ENCODE measurements at places on chromosomes 13 and 19.
A peak's percentile ranks its signal among the peaks of the same experiment; 100 is the strongest.

- no peak for DNase-seq
Measured at GRCh38 chr19:46076951-46077814, 36.4 kb upstream of the IGFL4 start.

GRCh38 chr13:27104606-27105005 lies 67.0 kb downstream of the USP12 start:
- DNase-seq: no peak

GRCh38 chr19:45514376-45515051 lies 7.2 kb downstream of the VASP start:
- DNase-seq: no peak

DNA sequence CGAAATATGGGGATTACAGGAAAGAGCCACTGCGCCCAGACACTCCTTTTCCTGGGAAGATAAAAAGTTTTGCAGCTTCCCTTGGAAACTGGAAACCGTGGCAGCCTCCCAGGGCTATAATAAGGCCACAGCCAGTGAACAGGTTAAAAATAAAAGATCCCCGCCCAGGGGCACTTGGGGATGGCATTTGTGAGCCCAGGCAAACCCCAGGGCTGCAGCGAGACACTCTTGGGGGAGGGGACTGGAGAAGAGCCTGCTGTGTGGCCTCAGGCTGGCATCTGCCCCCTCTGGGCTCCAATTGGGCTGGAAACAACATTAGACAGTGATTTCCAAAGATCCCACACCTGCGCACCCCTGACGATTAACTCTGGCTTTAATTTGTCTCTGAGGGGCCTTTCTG lies 11.2 kb downstream of the FEM1A start:
- DNase-seq: no peak

DNA sequence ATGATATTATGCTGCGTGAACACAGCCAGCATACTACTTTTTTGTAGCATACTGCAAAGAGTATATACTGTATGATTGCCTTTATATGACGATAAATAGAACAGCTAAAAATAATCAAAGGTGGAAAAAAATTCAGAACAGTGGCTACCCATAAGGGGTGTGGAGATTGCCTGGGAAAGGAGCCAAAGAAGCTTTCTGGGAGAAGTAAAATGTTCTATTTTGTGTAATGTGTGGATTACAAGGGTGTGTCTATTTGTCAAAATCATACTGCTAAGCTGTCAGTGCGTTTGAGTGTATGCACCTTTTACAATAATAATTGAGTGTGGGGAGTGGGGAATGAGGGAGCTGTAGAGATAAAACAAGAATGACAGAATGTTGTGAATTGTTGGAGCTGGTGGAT lies 45.2 kb upstream of the MTIF3 start:
- no peak for DNase-seq

- DNase-seq: no peak
Measured at GRCh38 chr13:97278435-97279411, 56.6 kb downstream of the MBNL2 start.

DNA sequence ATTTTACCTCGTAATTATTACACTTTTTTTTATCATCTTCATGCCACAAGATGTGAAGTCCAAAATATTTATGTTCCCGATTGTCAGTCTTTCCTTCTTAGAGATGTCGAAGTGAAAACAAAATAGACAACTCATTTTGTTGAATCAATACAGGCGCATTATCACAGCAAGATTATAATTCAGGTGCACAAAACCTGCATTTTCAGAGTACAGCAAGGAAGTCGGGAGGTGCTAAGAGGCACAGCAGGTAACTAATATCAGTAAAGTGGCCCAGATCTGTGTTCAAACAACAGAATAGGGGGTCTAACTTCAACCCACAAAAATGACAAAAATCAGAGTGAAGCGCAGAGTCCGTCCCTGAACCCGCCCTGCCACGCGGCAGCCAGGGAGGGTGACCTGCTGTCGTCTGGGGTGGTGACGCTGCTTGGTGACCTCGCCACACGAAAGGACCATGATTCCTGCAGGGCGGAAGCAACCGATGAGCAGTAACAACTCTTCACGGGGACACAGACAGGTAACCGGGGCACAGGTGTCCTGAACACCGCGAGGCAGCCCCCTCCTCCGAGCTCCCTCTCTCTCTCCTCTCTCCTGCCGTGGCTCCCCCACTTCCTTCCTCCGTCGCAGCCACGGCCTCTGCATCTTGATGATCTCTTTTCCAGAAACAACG lies 50.9 kb upstream of the SPACA7 start:
- no peak for DNase-seq

GRCh38 chr13:50910485-50910805 lies 854 bp downstream of the RNASEH2B start:
- no peak for DNase-seq

DNA sequence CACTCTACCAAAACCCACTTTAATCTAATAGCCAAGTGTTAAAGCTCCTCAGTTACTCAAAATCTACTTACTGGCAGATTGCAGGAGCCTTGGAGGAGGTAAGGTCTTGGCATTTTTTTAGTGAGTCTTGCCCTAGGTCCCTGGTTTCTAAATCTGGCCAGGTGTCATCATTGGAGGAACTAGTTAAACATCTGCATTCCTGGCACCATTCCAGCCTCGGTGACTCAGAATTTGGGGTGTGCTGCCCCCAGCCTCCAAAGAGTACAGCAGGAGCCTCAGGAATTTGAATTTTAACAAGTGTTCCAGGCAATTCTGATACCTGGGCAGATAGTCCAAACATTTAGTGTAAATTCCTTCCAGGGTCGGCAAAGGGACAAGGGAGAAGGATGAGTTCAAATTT lies 37.4 kb downstream of the KLF5 start:
- DNase-seq: no peak

GRCh38 chr13:85608255-85608829 lies 190.9 kb downstream of the SLITRK6 start:
- DNase-seq: no peak

- DNase-seq: no peak
Measured at GRCh38 chr13:92938486-92939020, 288.1 kb upstream of the GPC6 start.

DNA sequence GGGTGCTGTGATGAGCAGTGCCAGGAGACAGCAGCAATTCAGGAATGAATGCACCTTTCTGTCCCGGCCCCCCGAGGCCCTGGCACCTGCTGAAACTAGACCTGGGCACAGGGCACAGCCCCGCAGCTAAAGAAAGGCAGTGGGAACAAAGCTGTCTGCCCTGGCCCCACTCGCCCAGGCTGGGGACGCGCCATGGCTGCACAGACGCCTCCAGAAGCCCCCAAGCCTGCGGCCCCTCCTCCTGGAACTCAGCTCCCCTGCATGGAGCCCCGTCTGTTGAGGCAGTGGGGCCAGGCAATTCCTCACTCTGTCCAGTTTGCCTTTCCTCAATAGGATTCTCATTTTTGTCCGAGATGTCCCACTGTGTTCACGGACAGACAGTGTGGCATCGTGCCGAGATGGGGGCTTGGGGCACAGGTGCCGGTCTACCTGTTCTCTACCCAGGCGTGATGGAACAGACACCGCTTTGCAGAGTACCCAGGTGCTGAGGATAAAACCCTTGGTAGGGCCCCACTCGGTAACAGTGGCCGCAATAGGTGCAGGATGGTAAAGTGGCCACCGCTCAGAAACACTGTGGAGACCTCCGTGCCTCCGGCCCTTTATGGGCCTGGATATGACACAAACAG lies 146.5 kb upstream of the SOX1 start:
- no peak for DNase-seq

GRCh38 chr19:33794683-33795369 lies 1.8 kb upstream of the KCTD15 start:
- DNase-seq: no peak

DNA sequence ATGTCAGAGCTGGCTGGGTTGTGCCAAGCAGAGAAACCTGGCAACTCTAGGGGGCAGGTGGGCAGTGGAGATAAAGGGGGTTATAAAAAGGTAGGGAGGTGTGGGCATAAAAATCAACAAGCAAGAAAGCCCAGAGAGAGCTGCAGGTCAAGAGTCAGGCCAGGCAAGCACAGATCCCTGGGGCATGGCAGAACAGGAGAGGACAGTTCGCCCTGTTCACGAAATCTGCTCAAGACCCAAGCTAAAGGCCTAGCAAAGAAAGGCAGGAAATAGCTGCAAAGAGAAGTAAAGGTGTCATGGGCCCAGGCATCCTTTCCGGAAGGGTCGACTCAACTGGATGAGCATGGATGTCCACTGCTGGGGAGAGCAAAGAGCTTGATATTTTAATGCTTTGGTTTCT lies 3.4 kb downstream of the MBNL2 start:
- DNase-seq: no peak

DNA sequence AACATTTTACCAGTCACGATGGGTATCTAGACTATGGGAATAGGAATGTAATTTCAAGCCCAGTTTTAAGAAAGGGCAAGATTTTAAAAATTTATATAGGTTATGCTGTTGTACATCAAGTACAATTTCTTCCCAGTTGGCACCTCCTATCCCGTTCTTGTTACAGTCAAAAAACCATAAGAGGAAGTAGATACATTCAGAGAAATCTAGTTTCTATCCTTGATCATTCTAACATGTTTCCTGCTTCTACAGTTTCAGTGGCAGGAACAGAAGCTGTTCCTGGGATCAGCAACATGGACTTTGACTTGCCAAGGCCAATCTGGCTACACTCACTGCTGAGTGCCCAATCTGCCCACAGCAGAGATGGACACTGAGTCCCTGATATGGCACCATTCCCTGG lies 14.7 kb upstream of the FPR3 start:
- DNase-seq: no peak

GRCh38 chr19:55625004-55625326 lies 599 bp upstream of the ZNF784 start:
- no peak for DNase-seq

DNA sequence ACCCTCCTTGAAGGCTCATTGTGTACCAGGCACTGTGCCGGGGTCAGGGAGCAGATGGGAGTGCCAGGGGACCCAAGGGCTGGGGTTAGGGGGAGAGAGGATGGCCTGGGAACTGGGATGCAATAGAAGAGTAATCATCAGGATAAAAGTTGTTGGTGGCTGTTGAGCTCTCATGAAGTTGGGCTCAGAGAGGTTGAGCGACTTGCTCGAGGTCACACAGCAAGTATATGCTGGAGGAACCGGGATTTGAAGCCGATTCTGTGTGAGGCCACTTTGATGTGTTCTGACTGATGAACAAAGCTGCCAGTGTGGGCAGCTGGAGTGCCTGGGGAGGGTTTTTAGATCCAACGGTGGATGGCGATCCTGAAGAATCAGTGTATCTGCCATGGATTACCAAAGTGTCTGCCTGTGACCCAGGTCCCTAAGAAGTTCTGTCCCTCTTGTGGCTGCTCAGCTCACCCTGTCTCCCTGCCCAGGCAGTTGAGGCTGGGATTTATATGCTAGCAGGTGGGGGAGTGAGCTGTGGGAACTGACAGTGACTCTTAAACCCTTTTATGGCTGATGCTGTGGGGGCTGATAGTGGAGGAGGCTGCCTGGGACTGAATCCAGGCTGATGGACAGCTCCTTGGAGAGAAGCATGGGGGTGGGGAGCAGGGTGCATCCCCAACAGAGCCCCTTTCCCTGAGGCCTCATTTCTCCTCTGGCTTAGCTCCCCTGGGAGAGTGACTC lies 8.3 kb downstream of the ARHGEF18 start:
- DNase-seq: no peak

DNA sequence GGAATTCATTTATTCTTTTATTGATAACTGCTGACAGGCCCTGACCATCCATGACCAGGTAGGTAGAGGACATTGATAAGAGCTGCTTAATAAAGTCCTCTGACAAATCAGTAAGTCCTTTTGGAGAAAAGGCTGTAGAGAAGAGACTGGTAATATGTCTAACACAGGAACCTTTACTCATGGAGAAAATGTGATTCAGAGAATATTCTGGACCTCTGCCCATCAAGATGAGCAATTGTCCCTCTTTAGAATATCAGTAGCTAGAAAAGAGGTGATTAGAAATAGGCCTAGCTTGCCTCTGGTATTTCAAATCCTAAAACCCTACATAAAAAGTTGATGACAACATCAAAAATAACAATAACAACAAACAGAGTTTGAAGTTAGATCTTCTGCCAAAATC lies 642.3 kb downstream of the TBC1D4 start:
- no peak for DNase-seq

- no peak for DNase-seq
Measured at GRCh38 chr13:94236872-94237271, 242.6 kb downstream of the DCT start.

- peak; percentile 42 for DNase-seq
Measured at GRCh38 chr19:17205237-17206140, 9.7 kb upstream of the USE1 start.

GRCh38 chr19:40565910-40566495 lies 10.7 kb upstream of the SHKBP1 start:
- DNase-seq: no peak

DNA sequence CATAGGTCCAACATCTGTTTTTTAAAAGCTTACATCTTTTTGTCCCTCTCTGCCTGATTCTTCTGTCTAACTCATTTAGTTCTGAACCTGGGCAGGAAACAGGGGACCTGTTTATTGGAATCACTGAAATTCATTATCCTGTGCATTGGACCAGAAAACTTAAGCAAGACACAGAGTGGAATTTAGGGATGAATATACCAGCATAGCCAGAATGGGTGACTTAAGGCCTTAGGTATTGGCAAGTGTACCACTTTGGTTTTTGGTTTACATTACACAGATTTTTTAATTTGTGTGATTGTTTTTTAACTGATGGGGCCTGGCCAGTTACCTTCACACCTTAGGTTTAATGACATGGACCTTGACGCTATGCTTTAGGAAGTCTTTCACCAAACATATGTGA lies 232.5 kb downstream of the GPC5 start:
- no peak for DNase-seq

DNA sequence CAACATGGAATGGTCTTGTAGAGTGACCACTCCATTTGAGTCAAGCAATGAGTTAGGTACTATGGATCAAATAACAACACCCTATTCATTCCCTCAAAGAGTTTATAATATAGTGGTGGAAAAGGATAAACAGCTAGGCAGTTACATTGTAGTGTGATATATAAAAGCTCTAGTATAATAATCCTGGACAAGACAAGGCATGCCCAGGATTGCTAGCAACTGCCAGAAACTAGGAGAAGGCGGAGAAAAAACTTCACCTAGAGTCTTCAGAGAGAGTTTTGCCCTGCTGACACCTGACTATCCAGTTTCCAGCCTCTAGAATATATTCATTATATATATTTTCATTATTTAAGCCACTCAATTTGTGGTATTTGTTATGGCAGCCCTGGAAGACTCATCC lies 530.6 kb downstream of the KLF12 start:
- no peak for DNase-seq

DNA sequence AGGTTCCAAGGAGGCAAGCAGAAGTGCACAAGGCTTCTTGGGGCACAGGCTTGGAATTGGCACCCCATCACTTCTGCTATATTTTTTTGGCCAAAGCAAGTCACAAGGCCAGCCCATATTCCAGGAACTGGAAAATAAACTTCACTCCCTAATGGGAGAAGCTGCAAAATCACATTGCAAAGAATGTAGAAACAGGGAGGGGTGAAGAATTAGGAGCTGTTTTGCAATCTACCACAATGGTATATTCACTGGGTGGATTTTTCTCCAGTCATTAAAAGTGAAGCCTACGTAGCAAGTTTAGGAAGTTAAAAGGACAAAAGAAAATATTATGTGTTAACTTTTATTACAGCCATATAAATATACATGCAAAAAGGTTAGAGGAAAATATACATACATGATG lies 464.8 kb downstream of the COG6 start:
- DNase-seq: no peak

GRCh38 chr13:51679616-51680015 lies 95.4 kb downstream of the WDFY2 start:
- DNase-seq: no peak
